Urinary bladder (tissue), 4 donors: ENCODE measurements at places on chromosomes 5 and 9. TPM values are rescaled to one million over a fixed set of nuclear protein-coding genes. Genes with fewer than 3 reads are reported as not detected.

HAVCR1 gene
- 0.90 TPM for total RNA-seq

TRIM36 gene
- 1.8 TPM for total RNA-seq

PCDHGA3 gene
- total RNA-seq, result 4.6 TPM

GRCh38 chr9:27086818-27087680 lies 22.0 kb upstream of the TEK start:
- DNase-seq, result no peak

DNA sequence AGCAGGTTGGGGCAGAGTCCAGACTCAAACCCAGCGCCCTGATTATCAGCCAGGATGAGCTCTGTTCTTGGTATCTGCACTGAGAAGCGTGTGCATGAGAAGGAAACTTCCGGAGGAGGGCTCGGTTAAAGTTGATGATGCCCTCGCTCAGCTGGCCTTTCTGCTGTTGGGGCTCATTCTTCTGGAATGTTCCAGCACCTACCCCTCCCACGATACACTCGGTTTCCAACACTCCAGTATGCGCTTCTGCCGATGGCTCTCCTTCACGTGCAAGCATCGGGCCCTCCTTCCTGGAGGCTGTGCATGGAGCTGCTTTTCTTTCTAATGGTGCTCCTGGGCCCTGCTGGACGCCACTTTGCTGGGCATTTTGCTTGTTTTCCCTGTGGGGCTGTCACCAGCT lies 134.0 kb downstream of the RXRA start:
- DNase-seq, result no peak

GRCh38 chr9:112655668-112656067 lies 62.2 kb downstream of the INIP start:
- no peak for DNase-seq
